Gastroesophageal sphincter (tissue), 4 donors: ENCODE measurements at places on chromosomes 5 and 9. TPM values are rescaled to one million over a fixed set of nuclear protein-coding genes. Genes with fewer than 3 reads are reported as not detected.

PCDHGB6 gene
- total RNA-seq: 7.1 TPM

LOX gene
- 15.3 TPM for total RNA-seq

PTGDS gene
- total RNA-seq: 7.4 TPM

TRAF2 gene
- total RNA-seq: 6.7 TPM

NR6A1 gene
- 0.84 TPM for total RNA-seq

STK32A gene
- total RNA-seq: 2.2 TPM

ECM2 gene
- total RNA-seq: 20.1 TPM

NDUFB6 gene
- total RNA-seq: 71.1 TPM

LVRN gene
- 4.5 TPM for total RNA-seq

IGFBPL1 gene
- 1.6 TPM for total RNA-seq

BARHL1 gene
- not detected for total RNA-seq

IL9 gene
- not detected for total RNA-seq

ANKRD20A1 gene
- 0.31 TPM for total RNA-seq

LHX2 gene
- not detected for total RNA-seq

C7 gene
- total RNA-seq: 681 TPM

PCDHGC4 gene
- total RNA-seq: 3.6 TPM

TBC1D2 gene
- total RNA-seq: 8.3 TPM

DOCK2 gene
- total RNA-seq: 9.3 TPM

TMEM252 gene
- not detected for total RNA-seq
